ENCODE measurements at places on chromosomes 5 and 9. TPM values are rescaled to one million over a fixed set of nuclear protein-coding genes. Genes with fewer than 3 reads are reported as not detected.

- DNase-seq, result no peak
Measured at GRCh38 chr5:148993283-148993936, 69.5 kb downstream of the SH3TC2 start.

- no peak for DNase-seq
Measured at GRCh38 chr5:87827539-87827938, 414.8 kb upstream of the CCNH start.

DNA sequence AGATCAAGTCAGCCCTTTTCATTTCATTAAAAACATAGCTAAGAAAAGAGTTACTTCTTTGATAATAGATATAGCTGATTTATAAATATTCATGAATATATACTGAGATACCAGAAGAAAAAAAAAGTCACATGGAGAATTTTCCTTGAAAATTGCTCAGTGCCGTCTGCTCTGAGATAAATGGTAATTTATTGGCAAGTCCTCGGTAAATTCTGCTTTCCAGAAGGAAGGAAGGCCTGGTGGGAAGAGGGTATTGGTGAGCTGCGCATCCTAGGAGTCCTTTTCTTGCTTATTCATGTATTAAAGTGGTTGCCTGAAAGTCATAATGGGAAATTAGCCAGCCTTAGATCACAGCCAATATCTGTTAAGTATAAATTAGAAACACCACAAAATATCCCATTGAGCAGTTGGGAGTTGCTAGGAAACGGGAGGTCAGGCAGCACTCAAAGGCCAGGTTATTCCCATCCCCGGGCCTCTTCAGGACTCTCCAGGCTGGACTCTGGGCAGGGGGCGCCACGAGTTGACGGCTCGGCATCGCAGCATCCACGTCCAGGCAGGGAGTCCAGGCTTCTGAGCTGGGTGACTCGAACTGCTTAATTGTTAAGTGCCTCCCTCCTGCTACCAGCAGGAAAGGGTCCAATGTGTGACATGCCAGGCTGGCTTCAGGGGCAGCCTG lies 116.7 kb upstream of the RETREG1 start:
- DNase-seq, result no peak

GRCh38 chr5:149035372-149035790 lies 27.5 kb downstream of the SH3TC2 start:
- peak; percentile 87 for DNase-seq

DNA sequence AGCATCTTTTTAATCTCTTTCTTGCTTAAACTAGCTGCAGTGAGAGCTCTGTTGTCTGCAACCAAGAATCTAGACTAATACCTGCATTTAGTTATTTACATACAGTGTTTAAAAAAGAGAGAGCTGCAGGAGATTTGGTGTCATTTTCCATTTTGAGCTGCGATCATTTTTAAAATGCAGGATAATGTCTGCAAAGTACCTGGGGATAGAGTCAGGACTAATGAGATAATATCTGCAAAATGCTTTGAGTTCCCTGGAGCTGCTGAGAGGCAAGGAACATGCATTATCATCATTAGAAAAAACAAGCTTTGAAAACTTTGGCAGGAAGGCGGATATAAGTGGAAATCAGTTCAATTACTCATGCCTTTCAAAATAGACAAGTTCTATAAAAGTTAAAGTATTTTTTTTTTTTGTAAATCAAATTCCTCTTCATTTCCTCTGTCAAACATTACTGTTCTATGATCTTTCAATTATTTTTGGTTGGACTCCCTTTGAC lies 21.8 kb upstream of the ANKRD33B start:
- no peak for DNase-seq

- DNase-seq, result peak; percentile 59
Measured at GRCh38 chr5:141412854-141413539, at the start of gene PCDHGA10. Gene PCDHGA10, plus strand, starts transcription at chr5:141412987. Its CDS starts 189 bp downstream, at chr5:141413176.

DNA sequence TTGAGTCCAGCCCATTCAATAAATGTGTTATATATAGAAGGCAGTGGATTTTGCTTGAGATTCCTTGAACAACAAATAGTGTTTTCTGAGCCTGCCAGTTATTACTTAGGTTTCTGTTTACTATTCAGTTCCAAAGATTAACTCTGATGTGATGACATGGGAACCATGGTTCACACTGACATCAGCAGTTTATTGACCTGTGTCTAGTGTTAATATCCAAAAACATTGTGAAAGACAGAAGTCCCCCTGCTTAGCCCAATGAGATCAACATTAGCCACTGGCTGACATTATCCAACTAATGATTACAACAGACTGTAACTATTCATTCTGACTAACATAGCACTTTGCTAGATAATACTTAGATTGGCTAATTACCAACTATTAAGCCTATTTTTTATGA lies 14.9 kb downstream of the APBA1 start:
- DNase-seq, result no peak

FBN2 gene
- total RNA-seq, result 6.5 TPM

PAX5 gene
- total RNA-seq, result 1.2 TPM

FSD1L gene
- total RNA-seq, result 14.0 TPM

ADAMTS6 gene
- 3.8 TPM for total RNA-seq

All from sciatic nerve (tissue), 2 donors.